ENCODE measurements at places on chromosomes 1 and 21. TPM values are rescaled to one million over a fixed set of nuclear protein-coding genes. Genes with fewer than 3 reads are reported as not detected.

The SPATA45 gene
- total RNA-seq = not detected

The ADIPOR1 gene
- 130 TPM for total RNA-seq

The PODN gene
- total RNA-seq = 48.7 TPM

- peak; percentile 68 for DNase-seq
Observed at GRCh38 chr1:180926164-180926981, 13.7 kb downstream of the KIAA1614 start.

DNA sequence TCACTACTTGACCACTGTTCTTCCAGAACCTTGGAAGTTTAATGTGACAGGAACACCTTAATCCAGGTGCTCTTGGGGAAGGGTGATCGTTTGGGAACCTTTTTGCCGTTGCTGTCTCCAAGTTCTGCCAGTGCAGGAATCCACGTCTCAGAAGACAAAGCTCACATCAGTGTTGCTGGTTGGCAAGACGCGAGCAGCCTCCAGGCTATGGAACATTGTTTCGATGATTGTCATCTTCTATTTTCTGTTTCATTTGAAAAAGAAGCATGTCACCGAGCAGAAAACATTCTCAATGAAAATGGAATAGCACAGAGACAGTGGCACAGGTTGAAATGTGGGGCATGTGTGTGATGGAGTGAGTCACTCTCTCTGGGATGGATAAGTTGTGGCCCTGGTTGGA, 11.7 kb downstream of the STUM start:
- DNase-seq = no peak

DNA sequence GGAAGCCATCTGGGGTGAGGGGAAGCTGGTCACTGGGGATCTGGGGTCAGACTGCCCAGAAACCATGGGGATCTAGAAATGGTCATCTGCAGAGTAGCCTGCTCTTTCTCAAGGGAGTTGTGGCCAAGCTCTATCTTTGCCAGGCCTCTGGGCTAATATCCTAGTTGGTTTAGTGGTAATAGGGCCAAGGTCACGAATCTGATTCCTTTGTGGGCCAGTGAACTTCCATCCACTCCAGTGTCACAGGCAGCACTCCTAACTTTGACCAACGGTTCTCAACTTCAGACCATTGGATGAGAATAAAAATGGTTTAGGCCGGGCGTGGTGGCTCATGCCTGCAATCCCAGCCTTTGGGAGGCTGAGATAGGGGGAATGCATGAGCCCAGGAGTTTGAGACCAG, 28.1 kb upstream of the PPP2R5A start:
- no peak for DNase-seq

- peak; percentile 76 for DNase-seq
Observed at GRCh38 chr1:3777647-3778589, 5.4 kb downstream of the SMIM1 start.

- DNase-seq = no peak
Observed at GRCh38 chr1:220341126-220341525, 68.9 kb upstream of the RAB3GAP2 start.

DNA sequence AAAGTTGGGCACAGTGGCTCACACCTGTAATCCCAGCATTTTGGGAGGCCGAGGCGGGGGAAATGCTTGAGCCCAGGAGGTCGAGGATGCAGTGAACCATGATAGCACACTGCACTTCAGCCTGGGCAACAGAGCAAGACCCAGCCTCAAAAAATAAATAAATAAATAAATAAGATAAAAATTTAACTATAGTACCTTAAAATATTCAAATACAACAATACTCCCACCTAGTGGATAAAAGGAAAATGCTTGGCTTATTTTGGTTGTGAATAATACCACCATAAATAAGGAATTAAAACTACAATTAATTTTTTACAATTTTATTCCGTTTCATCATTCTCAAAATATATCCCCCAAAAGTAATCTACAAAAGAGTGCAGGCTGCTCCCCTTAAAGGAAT, 8.1 kb downstream of the PSMG1 start:
- no peak for DNase-seq
